ENCODE measurements at places on chromosomes 7 and 10.

DNA sequence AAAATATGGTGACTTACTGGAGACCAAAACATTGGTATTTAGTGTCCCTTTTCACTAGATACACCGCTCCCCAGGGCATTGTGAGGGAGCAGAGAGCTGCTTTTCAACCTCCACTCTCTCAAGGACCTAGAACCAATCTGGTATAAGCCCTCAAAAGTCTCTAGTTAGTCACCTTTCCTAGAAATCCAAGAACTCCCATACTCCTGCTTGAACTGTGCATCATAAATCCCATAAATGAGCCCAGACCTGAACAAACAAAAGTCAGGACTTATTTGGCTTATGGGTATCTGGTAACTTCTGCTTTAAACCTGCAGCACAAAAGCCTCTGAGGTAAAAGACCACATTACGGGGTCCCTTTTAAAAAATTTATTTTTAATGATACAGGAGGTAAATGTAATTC is 603.1 kb upstream of the LRRTM3 start:
- DNase-seq = no peak

DNA sequence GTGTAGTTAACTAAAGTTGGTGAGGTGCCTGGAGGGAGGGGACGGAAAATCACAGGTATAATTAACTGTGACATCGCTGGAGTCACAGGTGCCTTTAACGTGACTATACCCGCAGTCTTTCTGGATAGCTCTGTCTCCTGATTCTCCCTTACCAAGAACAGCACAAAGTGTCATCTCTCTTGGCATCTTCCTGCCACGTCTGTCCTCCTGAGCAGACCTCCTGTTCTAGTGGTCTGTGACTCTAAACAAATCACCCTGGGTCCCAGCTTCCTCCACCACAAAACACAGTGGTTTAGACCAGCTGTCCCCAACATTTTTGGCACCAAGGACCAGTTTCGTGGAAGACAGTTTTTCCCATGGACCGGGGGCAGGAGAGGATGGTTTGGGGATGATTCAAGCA is 90.5 kb downstream of the CALN1 start:
- no peak for DNase-seq

DNA sequence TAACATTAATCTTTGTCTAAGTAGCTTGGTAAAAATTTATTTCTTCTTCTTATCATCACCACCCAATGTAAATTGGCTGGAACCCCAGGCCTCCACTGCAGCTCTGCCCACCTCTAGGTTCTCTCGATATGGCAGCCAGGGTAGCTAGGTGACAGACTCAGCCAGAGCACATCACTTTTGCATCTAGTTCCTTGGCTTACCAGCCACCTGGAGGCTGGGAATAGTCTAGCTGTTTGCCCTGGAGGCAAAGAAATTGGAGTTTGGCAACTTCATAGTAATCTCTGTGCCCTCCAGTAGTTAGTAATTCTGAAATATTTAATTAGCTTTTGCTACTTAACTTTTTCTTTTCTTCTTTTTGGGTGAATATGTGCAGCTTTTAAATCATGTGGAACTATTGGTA is 9.4 kb downstream of the IFRD1 start:
- DNase-seq = no peak

- DNase-seq = no peak
Measured at GRCh38 chr7:80589631-80590030, 48.8 kb upstream of the CD36 start.

- DNase-seq = no peak
Measured at GRCh38 chr10:4151466-4151865, 366.5 kb upstream of the KLF6 start.

- no peak for DNase-seq
Measured at GRCh38 chr7:139752148-139752547, 25.6 kb downstream of the HIPK2 start.

GRCh38 chr10:31118556-31118955 is 86.9 kb upstream of the ZNF438 start:
- DNase-seq = no peak
